ENCODE measurements at places on chromosomes 1 and 21. TPM values are rescaled to one million over a fixed set of nuclear protein-coding genes. Genes with fewer than 3 reads are reported as not detected.
A peak's percentile ranks its signal among the peaks of the same experiment; 100 is the strongest.

DNA sequence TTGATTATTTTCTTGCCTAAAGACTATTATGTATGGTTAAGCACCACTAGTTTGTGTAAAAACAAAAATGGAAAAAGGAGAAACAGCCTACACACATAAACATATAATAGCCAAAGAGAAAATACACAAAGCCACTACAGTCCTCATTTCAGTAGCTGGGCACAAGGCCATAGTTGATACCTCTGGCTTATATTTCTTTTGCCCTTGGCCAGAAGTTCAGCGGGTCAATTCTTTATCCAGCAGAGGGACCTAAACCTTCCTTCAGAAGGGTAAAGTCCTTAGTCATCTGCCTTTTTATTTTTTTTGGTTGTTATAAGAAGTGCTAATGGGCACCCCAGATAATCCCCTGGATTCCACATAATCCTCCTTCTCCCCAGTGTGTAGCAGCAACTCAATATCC, 134.1 kb downstream of the PIGK start:
- no peak overlapping the region for H3K4me3 ChIP-seq
- no peaks in the 10 kb centered on the region for H3K36me3 ChIP-seq
- H3K27me3 ChIP-seq, result no peaks in the 10 kb centered on the region
- DNase-seq, result no peak
- no peak overlapping the region for H3K27ac ChIP-seq

COL8A2 gene
- total RNA-seq, result 0.04 TPM

FCRLA gene
- 0.40 TPM for total RNA-seq

- H3K4me3 ChIP-seq, result no peak overlapping the region
- DNase-seq, result no peak
- H3K36me3 ChIP-seq, result no peaks in the 10 kb centered on the region
- no peak overlapping the region for H3K27ac ChIP-seq
- H3K27me3 ChIP-seq, result no peaks in the 10 kb centered on the region
These were observed 6.4 kb downstream of the DSCAM start for GRCh38 chr21:40840401-40841125.

- DNase-seq, result no peak
- no peaks in the 10 kb centered on the region for H3K36me3 ChIP-seq
- peaks cover 54% of the 10 kb centered on the region for H3K4me1 ChIP-seq
- H3K27ac ChIP-seq, result no peak overlapping the region
These were observed 50.1 kb downstream of the H3-3A start for GRCh38 chr1:226112626-226113025.

DNA sequence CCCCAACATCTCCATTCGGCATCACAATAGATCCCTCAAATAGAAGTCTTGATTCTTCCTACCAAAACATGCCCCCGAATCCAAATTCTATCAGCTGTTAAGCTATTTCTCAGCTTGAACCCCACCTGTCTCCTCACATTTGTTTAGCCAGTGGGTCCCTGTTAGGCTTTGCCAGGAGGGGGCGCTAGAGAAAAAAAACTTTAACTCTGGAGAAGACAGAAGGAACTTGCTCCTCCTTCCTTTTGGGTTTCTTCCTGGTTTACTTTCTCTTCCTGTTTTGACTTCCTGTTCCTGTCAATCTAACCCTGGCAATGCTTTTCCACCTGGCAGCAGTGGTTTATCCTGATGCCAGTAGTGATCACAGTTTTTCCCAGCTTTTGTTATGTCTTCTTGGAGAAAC, 95.6 kb upstream of the KCNK1 start:
- H3K4me1 ChIP-seq, result peaks cover 6% of the 10 kb centered on the region
- DNase-seq, result peak; percentile 81
- no peaks in the 10 kb centered on the region for H3K27me3 ChIP-seq
- H3K4me3 ChIP-seq, result no peak overlapping the region
- no peak overlapping the region for H3K27ac ChIP-seq

ARHGEF2 gene
- total RNA-seq, result 147 TPM

DNA sequence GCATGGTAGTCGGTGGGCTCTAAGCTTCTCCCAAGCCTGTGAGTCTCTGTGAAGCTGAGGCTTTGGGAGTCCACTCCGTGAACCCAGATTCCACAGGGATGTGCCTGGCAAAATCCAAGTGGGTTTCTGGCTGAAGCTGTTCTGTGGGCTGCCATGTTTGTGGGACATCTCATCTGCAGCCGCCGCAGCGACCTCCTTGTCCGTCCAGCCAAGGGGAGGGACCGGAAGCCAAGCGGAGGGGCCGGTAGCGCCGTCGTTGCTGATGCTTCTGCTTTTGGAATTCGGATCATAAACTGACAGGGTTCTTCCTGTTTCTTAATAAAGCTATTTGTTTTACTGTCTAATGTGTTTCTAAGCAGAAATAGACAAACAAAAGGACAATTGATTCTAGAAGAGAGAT, 13.3 kb downstream of the KIF26B start:
- no peaks in the 10 kb centered on the region for H3K36me3 ChIP-seq
- no peaks in the 10 kb centered on the region for H3K4me1 ChIP-seq
- H3K4me3 ChIP-seq, result no peak overlapping the region
- H3K27ac ChIP-seq, result no peak overlapping the region
- DNase-seq, result no peak

LENEP gene
- not detected for total RNA-seq

LCE1E gene
- total RNA-seq, result not detected

DNA sequence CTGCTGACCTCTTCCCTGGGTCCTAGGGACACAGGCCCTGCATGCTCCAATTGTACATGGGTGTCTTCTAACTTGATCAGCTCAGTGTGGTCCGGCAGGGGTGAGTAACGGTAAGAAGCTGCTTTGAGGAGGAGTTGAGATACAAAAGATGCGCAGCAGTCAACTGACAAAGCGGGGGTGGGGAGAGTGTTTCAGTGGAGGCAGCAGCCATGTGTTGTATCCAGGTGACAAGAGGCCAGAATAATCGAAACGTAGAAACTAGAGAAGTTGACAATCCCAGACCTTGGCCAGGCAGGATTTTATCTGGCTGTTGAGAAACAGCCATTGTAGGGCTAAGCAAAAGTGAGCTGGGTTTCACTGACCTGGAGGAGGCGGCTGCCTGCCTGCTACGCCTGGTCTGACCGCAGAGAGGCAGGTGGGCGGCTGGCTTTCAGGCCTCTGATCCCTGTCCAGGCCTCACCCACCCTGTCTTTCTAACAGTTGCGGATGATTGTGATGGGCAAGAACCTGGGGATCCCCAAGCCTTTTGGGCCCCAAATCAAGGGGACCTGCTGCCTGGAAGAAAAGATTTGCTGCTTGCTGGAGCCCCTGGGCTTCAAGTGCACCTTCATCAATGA, 28.8 kb downstream of the PADI6 start:
- peaks cover 53% of the 10 kb centered on the region for H3K4me1 ChIP-seq
- no peak overlapping the region for H3K4me3 ChIP-seq
- H3K36me3 ChIP-seq, result peaks cover 2% of the 10 kb centered on the region
- DNase-seq, result peak; percentile 75
- no peak overlapping the region for H3K27ac ChIP-seq
- no peaks in the 10 kb centered on the region for H3K27me3 ChIP-seq

DNA sequence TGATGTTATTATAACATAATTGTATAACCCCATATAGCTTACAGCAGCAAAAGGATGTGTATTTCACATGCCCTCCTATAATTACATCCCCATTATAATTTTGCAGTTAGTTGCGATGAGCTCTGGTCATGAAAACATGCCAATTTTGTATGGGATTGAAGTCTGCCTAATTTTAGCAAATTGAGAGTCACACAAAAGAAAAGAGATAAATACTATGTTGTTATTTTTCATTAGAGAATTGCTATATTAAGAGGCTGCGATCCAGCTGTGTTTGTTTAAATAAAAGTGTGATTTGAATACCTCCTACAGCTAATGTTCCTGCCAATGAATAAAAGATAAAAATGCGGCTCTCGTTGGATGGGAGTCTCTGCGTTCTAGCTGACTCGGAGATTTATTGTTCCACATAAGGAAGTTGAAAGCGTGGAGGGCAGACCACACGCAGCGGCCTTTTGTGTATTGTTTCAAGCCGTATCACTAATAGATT, 461.0 kb upstream of the NFIA start:
- H3K27me3 ChIP-seq, result no peaks in the 10 kb centered on the region
- H3K27ac ChIP-seq, result no peak overlapping the region

- no peaks in the 10 kb centered on the region for H3K27me3 ChIP-seq
- no peak overlapping the region for H3K4me3 ChIP-seq
- no peaks in the 10 kb centered on the region for H3K4me1 ChIP-seq
- DNase-seq, result no peak
These were observed 80.3 kb downstream of the TMEM200B start for GRCh38 chr1:29043274-29043965.

GRCh38 chr1:16076865-16077238, 3.4 kb upstream of the FAM131C start:
- no peak overlapping the region for H3K27ac ChIP-seq
- no peaks in the 10 kb centered on the region for H3K27me3 ChIP-seq
- no peak overlapping the region for H3K4me3 ChIP-seq
- H3K4me1 ChIP-seq, result peaks cover 35% of the 10 kb centered on the region
- no peak for DNase-seq

DNA sequence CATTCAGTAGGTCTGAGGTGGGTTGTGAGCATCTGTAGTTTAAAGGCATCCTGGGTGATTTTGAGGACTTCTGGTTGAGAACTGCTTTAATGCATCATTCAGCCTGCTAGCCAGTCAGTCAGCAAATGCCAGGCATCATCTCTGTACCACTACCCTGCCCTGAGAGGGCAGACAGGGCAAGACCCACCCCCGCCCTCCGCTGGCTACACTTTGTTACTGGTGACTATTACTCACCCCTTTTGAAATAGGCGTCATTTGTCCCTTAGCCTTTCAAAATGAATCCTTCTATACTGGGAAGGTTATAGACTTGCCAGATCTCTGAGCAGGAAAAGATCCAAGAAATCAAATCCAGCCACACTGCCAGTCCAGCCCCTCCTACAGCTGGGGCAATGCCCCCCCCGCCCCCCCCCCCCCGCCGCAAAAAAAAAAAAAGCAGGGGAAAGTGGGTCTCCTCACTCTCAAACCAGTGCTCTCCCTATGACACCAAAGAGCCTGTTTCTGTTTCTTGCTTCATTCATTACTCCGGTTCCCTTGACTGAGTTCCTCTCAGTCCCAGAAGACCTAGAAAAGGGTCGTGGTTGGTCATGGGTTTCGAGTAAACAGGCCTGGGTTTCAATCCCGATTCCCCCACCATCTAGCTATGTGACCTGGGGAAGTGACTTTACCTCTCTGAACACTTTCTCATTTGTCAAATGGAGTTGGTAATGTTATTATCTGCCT, 4.4 kb downstream of the SELENON start:
- H3K36me3 ChIP-seq, result no peaks in the 10 kb centered on the region
- no peak overlapping the region for H3K27ac ChIP-seq
- no peak for DNase-seq
- H3K4me3 ChIP-seq, result no peak overlapping the region
- peaks cover 17% of the 10 kb centered on the region for H3K4me1 ChIP-seq
- H3K27me3 ChIP-seq, result no peaks in the 10 kb centered on the region

DNA sequence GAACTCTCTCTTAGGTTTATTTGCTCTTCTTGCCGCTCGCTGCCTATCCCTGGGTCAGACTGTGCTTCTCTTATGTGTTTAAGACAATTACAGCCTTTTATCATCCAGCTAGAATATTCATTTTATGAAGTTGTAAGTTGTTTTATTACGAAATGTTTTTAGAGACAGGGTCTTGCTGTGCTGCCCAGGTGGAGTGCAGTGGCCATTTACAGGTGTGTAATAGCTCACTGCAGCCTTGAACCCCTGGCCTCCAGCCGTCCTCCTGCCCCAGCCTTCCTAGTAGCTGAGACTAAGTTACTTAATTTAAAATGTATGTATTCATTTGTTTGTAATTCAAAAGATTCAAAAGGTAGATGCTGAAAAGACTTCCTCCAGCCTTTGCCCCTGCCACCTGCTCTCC, 99.0 kb upstream of the KIF26B start:
- no peaks in the 10 kb centered on the region for H3K36me3 ChIP-seq
- DNase-seq, result no peak
- H3K4me3 ChIP-seq, result no peak overlapping the region
- no peaks in the 10 kb centered on the region for H3K27me3 ChIP-seq
- no peak overlapping the region for H3K27ac ChIP-seq

DNA sequence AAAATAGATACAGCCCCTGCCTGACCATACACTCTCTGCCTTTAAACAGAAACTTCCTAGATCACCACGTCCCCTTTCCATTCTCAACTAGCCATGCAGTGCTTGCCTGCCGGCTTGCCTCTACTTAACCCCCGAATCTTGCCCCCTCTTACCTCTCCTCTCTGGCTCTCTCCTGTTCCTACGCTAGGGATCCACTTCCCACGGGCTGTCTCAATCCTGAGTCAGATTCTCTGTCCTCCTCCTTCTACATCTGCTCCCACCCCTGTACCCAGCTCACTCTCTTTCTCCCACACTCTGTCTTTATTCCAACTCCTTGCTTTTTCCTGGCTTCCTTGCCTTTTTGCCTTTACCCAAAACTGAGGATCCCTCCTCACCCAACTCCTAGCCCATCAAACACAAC, 29.3 kb downstream of the ATF3 start:
- no peak overlapping the region for H3K4me3 ChIP-seq
- no peak for DNase-seq
- peaks cover 14% of the 10 kb centered on the region for H3K27me3 ChIP-seq
- no peaks in the 10 kb centered on the region for H3K36me3 ChIP-seq
- H3K4me1 ChIP-seq, result peaks cover 14% of the 10 kb centered on the region

DNA sequence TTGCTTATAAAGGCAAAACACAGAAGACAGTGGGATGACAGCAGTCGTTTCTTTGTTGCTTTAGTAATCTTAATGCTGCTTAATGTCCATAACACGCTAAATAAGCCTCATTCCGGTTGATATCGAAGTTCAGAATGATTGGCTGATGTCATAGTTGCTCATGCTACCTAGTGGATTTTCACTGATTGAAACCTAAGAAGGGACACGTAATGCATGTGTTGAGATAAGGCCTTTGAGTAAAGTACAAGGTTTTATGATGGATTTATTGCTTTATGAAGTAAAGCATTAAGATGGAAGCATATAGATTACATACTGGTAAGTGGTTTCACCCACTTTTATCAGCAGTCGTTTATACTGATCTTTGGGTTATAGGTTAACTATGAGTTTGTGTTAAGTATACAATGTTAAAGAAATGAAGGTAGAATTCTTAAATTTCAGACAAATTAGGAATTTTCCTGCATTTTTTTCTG, 25.1 kb downstream of the IARS2 start:
- H3K36me3 ChIP-seq, result peaks cover 48% of the 10 kb centered on the region
- no peaks in the 10 kb centered on the region for H3K4me1 ChIP-seq
- DNase-seq, result peak; percentile 70
- no peak overlapping the region for H3K4me3 ChIP-seq

DNA sequence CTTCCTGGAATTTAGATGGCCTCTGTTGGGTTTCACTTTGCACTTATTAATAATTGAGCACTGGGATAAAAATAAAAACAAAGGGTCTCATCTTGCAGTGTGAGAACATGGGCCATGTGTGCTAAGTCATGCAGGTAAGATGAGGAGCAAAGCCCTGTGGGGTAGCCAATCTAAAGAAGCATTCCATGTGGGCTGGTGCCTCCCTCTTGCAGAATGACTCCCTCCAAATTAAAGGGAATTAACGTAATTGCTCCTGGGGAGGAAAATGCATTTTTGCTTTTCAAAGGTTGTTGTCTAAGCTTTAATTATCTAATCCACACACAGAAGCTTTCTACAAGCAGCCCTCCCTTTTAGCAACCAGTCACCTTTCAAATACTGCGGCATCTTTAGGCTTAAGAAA, 69.8 kb downstream of the CDC14A start:
- no peak overlapping the region for H3K27ac ChIP-seq
- no peak for DNase-seq
- H3K4me1 ChIP-seq, result no peaks in the 10 kb centered on the region
- H3K4me3 ChIP-seq, result no peak overlapping the region

CD84 gene
- total RNA-seq, result 2.5 TPM

GRCh38 chr1:72936942-72937341, 654.6 kb upstream of the NEGR1 start:
- H3K4me1 ChIP-seq, result no peaks in the 10 kb centered on the region
- no peaks in the 10 kb centered on the region for H3K27me3 ChIP-seq
- H3K36me3 ChIP-seq, result no peaks in the 10 kb centered on the region
- no peak for DNase-seq
- H3K4me3 ChIP-seq, result no peak overlapping the region
- no peak overlapping the region for H3K27ac ChIP-seq
